Nephron progenitor cell (in vitro differentiated cells): ENCODE measurements at places on chromosomes 3 and 15.

DNA sequence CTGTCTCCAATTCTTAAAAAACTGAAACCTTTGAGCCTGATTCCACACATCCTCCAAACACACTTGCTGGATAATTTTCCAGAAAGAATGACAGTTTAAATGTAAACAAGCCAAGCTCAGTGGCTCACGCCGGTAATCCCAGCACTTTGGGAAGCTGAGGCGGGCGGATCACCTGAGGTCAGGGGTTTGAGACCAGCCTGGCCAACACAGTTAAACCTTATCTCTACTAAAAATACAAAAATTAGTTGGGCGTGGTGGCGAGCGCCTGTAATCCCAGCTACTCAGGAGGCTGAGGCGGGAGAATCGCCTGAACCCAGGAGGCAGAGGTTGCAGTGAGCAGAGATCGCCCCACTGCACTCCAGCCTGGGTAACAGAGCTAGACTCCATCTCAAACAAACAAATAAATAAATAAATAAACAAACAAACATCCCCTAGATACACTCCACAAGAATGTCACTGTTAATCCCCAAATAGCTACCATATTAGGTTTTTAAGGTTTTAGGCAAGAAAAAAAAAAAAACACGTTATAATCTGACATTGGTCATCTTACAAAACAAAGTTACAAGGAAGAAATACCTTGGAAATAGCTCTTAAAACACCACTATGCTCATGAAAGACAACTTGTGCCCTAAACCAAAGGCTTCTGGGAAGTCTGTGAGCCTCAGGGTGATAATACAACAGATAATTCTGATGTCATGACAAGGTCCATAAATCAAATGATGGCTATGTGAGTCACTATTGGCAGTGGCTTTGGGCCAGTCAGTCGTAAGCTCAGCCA is 13.2 kb downstream of the TNIK start:
- DNase-seq = no peak

- no peak for DNase-seq
Observed at GRCh38 chr15:100115711-100116090, 226.1 kb downstream of the ADAMTS17 start.

- DNase-seq = no peak
Observed at GRCh38 chr15:82810890-82811426, 1.5 kb downstream of the WHAMM start.

DNA sequence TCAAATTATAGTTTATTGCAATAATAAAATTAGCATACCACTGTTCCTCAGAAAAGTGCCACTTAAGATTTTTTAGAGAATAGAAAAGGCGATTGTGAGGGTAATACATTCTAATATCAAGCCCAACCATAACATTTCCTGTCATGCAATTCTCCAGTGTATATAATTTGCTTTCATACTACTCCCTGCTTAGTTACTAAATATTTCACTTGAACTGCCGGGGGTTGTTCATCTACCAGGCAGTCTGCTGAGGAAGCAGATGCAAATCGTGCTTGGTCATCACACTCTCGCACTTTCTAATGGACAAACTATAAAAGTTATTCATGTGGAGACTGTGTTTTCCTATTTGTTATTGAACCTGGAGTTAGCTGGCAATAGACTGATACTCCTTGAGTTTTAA is 645.6 kb upstream of the CBLB start:
- no peak for DNase-seq

DNA sequence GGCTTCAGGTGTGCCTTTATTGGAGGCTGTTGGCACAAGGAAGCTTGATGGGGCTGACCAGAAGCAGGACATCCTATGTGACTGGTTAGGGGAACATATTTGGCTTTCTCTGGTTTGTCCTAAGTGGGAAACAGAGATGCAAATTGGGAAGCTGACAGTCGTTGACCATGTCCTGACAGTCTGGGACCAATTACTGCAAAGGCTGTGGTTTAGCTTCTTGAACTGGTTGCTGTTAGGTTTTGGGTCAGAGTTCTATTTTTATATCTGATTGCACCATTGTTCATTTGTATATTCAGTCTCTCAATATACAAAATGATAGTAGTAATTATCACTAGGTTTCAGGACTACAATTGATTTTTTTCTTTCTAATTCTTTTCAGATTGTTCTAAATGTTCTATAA is 36.8 kb downstream of the SNTN start:
- DNase-seq = no peak

- no peak for DNase-seq
Observed at GRCh38 chr3:108189440-108189839, 32.8 kb downstream of the IFT57 start.

DNA sequence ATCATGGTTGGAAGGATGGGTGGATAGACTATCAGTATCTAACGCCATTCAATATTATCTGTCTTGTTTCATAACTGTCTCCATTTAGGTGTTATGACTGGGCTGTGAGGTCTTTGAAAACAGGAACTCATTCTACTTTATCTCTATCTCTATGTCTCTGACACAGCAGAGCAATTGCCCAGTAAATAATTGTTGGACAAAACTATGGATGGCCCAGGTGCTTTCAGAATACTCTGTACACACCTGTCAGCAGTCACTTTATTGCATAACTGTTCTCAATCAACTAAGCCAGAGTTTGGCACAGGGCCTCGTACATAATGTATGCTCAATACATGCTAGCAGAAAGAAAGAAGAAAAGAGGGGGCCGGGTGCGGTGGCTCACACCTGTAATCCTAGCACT is 210.3 kb downstream of the OPA1 start:
- DNase-seq = no peak

- DNase-seq = no peak
Observed at GRCh38 chr3:179590669-179591068, 13.8 kb downstream of the MRPL47 start.

DNA sequence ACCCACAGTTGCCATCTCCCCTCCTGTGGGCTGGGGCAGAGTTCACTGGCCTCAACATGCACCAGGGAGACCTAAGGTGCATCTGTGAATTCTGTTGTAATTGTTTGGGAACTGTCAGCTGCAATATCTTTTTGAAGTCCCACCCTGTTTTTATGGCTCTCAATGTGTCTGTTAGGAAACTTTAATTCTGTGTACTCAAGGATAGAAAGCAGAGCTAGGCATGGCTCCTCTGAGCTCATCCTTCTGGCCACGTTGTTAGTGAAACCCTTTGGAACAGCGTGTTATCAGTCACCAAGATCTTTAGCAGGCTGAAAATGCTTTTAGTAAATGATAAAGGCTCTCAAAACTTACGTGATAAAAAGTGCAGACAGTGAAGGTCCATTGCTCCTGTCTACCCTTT is 33.6 kb upstream of the MTMR10 start:
- DNase-seq = no peak

- DNase-seq = no peak
Observed at GRCh38 chr15:41010345-41010744, 57.1 kb downstream of the CHAC1 start.

- no peak for DNase-seq
Observed at GRCh38 chr15:63998489-63998888, 47.8 kb downstream of the DAPK2 start.

DNA sequence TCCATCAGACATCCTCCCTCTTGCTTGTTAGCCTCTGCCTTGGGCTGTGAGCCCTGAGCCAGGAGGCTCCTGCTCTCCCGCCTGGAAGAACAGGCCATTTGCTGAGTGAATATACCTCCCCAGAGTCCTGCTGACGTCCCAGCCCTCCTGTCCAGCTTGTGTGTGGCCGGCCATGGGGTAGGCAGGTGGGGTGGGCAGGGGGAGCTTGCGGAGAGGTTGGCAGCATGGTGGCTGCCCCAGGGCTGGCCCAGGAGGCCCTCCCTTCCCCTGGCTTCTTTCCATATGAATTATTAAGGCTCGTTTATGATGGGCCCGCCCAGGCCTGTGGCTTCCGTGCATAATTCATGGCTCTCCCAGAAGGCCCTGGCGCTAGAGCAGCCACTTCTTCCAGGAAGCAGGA is 18.7 kb downstream of the CACNA2D2 start:
- no peak for DNase-seq

DNA sequence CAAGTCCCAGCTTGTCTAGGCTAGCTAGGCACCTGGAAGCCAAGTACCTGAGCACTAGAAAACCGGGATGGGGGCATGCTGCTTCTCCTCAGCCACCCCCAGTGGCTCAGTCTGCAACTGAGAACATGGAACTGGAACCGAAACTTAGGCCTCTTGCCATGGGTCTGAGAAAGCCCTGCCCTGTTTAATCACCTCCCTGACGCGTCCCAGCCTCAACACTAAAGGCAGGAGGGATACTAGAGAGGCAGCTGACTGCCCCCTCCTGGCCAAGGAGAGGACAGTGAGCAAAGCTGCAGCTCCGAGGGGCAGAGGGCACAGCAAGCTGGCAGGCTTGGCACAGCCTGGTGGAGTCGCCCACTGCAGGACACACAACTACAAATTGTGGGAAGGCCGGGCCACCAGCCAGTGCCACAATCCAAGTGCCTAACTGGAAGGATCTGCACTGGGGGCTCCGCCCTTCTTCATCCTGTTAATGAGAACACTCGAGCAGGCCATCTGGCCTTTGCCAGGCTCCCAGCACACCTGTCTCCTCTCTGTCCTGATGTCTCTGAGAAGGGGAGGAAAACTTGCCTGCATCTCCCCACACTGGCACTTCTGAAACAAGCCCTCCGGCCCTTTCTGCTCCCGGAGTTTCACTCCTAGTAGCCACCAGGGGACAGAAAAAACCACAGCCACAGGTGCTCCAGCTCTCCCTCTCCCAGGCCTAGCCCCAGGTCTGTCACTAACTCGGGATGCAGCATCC is 53.7 kb downstream of the BDH1 start:
- DNase-seq = peak; percentile 33

DNA sequence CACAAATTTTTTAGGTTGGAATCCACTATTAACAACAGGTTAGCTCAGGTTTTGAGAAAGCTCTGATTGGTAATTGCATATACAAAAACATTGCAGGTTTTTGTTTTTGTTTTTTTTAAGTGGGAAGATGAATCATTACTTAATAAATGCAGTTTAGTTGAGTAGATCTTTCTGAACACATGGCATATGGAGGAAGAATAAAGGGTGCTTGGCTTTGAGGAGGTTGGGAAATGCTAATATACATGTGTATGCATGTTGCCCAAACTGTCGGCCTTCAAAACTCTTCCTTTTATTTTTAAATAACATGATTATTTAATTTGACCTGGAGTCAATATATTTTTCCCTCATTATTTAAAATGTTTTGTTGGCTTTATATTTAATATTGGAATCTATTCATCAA is 32.8 kb downstream of the ZBTB38 start:
- no peak for DNase-seq

GRCh38 chr3:178485756-178486155 is 50.5 kb upstream of the KCNMB2 start:
- no peak for DNase-seq

- DNase-seq = no peak
Observed at GRCh38 chr3:65500398-65501306, 538.1 kb downstream of the MAGI1 start.

- DNase-seq = no peak
Observed at GRCh38 chr3:143352850-143353550, 233.4 kb downstream of the CHST2 start.

- no peak for DNase-seq
Observed at GRCh38 chr3:171066206-171066605, 39.7 kb upstream of the SLC2A2 start.

DNA sequence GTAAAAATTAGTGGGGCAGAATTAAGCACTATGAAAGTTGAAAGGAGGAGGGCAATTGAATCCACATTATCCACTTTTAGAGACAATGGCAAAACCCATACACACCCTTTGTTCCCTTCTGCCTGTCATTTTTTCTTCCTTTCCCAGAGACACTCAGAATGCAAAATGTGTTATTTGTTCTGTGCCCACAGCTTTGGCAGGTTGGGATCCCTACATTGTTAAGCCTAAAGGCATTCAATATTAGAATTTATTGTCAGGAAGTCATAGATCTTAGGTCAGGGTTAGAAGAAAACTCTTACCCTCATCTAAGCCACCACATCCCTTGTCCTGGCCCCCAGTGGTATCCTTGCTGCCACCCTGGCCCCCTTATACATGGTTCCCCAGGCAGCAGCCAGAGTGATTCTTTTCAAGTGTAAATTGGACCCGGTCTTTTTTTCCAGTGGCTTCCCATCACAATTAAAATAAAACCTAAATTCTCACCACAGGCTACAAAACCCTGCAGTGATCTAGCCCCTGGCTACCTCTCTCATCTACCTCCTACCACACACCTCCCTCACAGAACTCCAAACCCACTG is 470.1 kb upstream of the ATP11B start:
- DNase-seq = no peak

- no peak for DNase-seq
Observed at GRCh38 chr3:172135185-172135584, 95.8 kb downstream of the FNDC3B start.

- DNase-seq = no peak
Observed at GRCh38 chr15:58241872-58242271, 103.7 kb downstream of the AQP9 start.

GRCh38 chr3:98885851-98886250 is 15.6 kb downstream of the DCBLD2 start:
- no peak for DNase-seq

- no peak for DNase-seq
Observed at GRCh38 chr3:152019508-152019907, 146.1 kb downstream of the SUCNR1 start.

GRCh38 chr3:46087871-46088270 is 60.6 kb upstream of the XCR1 start:
- DNase-seq = no peak

DNA sequence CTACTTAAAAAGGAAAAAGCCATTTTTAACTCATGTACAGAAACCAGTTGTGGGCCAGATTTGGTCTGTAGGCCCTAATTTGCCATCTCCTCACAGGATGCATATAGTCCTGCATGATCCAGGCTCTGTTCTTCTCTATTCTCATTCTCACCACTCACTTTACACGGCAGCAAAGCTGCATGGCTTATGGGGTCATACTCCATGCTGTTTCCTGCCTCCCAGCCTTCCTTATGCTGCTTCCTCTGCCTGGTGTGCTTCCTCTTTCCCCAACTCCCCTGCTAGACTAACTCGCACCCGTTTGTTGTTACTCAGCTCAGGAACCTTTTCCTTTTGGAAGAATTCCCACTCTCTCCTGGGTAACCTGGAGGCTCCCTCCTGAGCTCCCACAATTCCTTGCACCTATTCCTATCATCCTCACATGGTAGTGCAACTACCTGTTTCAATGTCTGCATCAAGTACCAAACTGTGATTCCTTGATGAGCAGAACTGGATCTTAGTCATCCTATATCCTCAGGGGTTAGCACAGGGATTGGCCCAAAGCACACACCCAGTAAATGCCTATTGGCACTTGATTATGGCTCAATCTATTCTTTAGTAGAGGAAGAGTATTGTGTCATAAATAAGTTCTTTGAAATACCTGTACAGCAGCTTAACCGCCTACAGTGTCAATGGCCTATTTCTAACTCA is 172.1 kb upstream of the MITF start:
- no peak for DNase-seq

- no peak for DNase-seq
Observed at GRCh38 chr15:99326235-99326634, 75.0 kb downstream of the LRRC28 start.

DNA sequence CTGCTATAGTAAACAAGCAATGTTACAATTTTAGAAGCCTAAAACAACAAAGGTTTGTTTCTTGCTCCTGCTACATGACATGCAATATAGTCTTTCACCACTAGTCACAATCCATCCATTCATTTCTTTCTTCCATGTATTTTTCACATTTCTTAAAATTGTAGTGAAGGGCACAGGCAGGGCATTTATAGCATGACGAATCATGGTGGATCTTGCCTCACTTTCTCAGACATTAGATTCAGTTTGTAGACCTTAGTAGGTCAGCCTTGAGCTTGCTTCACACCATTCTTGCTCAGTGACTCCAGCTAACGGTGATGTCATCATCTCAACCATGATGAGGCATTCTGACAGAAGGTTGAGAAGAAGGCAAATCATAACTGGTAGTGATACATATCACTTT is 546.8 kb downstream of the TBL1XR1 start:
- no peak for DNase-seq
